ENCODE measurements at places on chromosomes 2 and 18. TPM values are rescaled to one million over a fixed set of nuclear protein-coding genes. Genes with fewer than 3 reads are reported as not detected.
A peak's percentile ranks its signal among the peaks of the same experiment; 100 is the strongest.

FEV gene
- not detected for total RNA-seq

VWC2L gene
- total RNA-seq = 0.23 TPM

DNA sequence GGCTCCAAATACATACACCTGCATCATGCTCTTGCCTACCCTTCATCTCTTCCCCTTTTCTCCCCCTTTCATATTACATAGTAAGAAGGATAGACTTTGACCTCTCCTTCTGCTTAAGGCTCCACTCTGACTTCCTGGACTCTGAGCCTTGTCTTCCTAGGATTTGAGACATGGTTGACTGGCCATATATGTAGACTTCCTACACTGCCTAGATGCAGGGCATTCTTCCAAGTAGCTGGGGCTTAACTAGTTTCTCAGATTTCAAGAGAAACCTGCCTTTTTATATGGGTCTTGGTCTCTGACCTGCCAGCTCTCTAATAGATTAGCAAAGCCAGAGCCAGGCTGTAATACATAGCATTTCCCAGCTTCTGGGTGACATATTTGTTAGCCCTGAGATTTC, 35.4 kb upstream of the CYP26B1 start:
- no peaks in the 10 kb centered on the region for H3K4me1 ChIP-seq
- no peak overlapping the region for H3K27ac ChIP-seq
- no peaks in the 10 kb centered on the region for H3K27me3 ChIP-seq
- peaks cover 13% of the 10 kb centered on the region for H3K36me3 ChIP-seq

DNA sequence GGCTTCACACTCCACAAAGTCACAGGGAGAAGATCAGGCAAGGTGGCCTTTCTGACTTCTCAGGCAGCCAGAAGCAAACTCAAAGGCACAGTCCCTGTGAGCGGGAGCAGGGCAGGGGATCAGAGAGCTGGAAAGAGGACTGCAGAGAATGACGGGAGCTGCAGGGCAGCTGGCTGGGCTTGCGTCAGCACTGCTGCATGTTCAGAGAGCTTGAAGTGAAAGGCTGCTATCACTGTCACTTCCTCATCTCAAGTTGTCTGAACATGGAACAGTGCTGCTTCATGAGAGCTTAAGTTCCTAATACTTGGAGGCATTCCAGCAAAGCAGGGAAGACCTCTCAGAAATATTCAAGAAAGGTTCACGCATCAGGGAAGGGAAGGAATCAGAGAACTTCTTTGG, 20.4 kb downstream of the TGFBRAP1 start:
- no peak for DNase-seq
- H3K27ac ChIP-seq = peak overlapping the region; percentile 15
- no peak overlapping the region for H3K4me3 ChIP-seq
- peaks cover 11% of the 10 kb centered on the region for H3K36me3 ChIP-seq
- H3K27me3 ChIP-seq = no peaks in the 10 kb centered on the region

GRCh38 chr2:27379836-27380625, 503 bp downstream of the ZNF513 start:
- peak; percentile 71 for DNase-seq
- peaks cover 26% of the 10 kb centered on the region for H3K4me1 ChIP-seq
- peak overlapping the region; percentile 94 for H3K4me3 ChIP-seq
- peaks cover 10% of the 10 kb centered on the region for H3K27me3 ChIP-seq

DNA sequence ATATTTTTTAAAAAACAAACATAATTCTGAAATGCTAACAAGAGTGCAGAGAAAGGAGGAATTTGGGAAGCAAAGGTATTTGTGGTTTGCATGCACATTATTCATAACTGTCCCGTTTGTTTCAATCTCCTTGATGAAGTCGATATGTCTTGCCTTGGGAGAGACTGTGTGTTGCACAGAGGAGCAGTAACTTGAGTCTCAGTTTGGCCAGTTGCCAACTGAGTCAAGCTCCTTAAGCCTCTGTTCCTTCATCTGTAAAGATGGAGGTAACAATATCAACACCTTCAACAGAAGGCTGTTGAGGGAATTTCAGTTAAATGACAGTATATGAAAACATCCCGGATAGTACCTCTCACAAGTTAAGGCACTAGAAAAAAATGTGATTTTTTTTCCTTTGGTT, 226.2 kb downstream of the ASXL3 start:
- H3K27me3 ChIP-seq = no peaks in the 10 kb centered on the region
- no peaks in the 10 kb centered on the region for H3K4me1 ChIP-seq
- no peak overlapping the region for H3K27ac ChIP-seq
- H3K36me3 ChIP-seq = no peaks in the 10 kb centered on the region
- DNase-seq = no peak
- no peak overlapping the region for H3K4me3 ChIP-seq

GRCh38 chr2:162327134-162327769, 8.8 kb upstream of the IFIH1 start:
- H3K4me1 ChIP-seq = no peaks in the 10 kb centered on the region
- DNase-seq = no peak
- no peaks in the 10 kb centered on the region for H3K36me3 ChIP-seq

GRCh38 chr2:157466764-157467163, 22.9 kb upstream of the CYTIP start:
- no peak overlapping the region for H3K27ac ChIP-seq
- H3K4me1 ChIP-seq = no peaks in the 10 kb centered on the region
- no peaks in the 10 kb centered on the region for H3K36me3 ChIP-seq
- no peak overlapping the region for H3K4me3 ChIP-seq
